ENCODE measurements at places on chromosomes 11 and 22. TPM values are rescaled to one million over a fixed set of nuclear protein-coding genes. Genes with fewer than 3 reads are reported as not detected.

GRCh38 chr11:4087551-4087950 lies 7.0 kb upstream of the RRM1 start:
- DNase-seq: no peak

GRCh38 chr11:42709216-42709615 lies 602.6 kb upstream of the API5 start:
- DNase-seq: no peak

- DNase-seq: no peak
Observed at GRCh38 chr11:61377461-61378160, 14.8 kb upstream of the TMEM216 start.

- DNase-seq: no peak
Observed at GRCh38 chr11:59552844-59553243, 41.5 kb downstream of the OR4D9 start.

DNA sequence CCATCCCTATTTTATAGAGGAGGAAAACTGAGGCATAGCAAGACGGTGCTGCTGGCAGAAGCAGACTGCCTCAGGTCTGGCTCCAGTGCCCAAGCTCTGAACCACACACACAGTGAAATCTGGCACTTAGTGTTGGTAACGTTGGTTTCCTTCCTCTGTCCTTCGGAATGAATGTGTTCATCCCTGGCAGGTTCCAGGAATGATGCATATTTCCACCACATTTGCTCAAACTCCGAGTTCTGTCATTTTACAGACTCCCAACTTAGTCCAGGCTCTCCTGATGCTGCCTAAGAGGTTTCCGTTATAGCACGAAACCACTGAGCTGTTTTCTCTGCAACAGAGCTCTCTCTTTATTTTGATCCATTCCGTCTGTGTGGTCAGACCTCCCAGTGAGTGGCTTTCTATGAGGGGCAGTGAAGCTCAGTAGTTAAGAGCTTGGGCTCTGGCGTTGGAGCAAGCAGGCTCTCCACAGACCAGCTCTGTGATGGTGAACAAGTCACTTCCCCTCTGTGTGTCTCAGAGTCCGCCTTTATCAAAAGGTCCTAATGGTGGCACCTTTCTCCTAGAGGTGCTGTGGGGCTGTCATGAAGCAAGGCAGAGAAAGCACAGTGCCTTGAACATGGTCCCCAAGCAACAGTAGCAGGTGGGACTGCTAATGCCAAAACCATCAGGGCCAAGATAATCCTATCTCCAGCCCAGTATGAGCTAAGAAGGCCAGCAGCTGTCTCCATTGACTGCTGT lies 200.3 kb downstream of the MYO18B start:
- DNase-seq: no peak

GRCh38 chr22:35684270-35684700 lies 33.4 kb upstream of the APOL5 start:
- DNase-seq: no peak

GRCh38 chr11:132907651-132908413 lies 624.5 kb downstream of the OPCML start:
- no peak for DNase-seq

- DNase-seq: no peak
Observed at GRCh38 chr11:59545179-59546020, 34.1 kb downstream of the OR4D9 start.

The OR4A15 gene
- not detected for total RNA-seq

The TEAD1 gene
- 150 TPM for total RNA-seq
